ENCODE measurements at places on chromosomes 2 and 18. TPM values are rescaled to one million over a fixed set of nuclear protein-coding genes. Genes with fewer than 3 reads are reported as not detected.

The ZCCHC2 gene
- total RNA-seq, result 2.5 TPM

The LIPG gene
- total RNA-seq, result 13.7 TPM

The COL4A3 gene
- total RNA-seq, result not detected

The CNTNAP5 gene
- total RNA-seq, result not detected

The FRZB gene
- total RNA-seq, result 1.2 TPM

The KCNK3 gene
- total RNA-seq, result not detected

The EVX2 gene
- not detected for total RNA-seq

The KIF5C gene
- 0.45 TPM for total RNA-seq

The OTX1 gene
- total RNA-seq, result 0.17 TPM

The SLC4A5 gene
- under 0.01 TPM for total RNA-seq

The FBXO48 gene
- total RNA-seq, result 0.30 TPM

The GPR155 gene
- 0.74 TPM for total RNA-seq

The RTTN gene
- total RNA-seq, result 10.6 TPM

The FSHR gene
- total RNA-seq, result not detected

The TANC1 gene
- 13.1 TPM for total RNA-seq

The KYNU gene
- total RNA-seq, result 1.0 TPM

The FEV gene
- total RNA-seq, result not detected

The ZNF396 gene
- total RNA-seq, result 0.67 TPM

The PRSS56 gene
- not detected for total RNA-seq

The IL36RN gene
- not detected for total RNA-seq

The FBXO15 gene
- total RNA-seq, result 0.34 TPM

The RALB gene
- total RNA-seq, result 39.3 TPM

The DAPL1 gene
- total RNA-seq, result not detected

The COLEC12 gene
- total RNA-seq, result 14.8 TPM

The NCKAP1 gene
- total RNA-seq, result 59.6 TPM

The SP140 gene
- total RNA-seq, result 2.0 TPM

The CXCR4 gene
- total RNA-seq, result not detected

The ATP6V1C2 gene
- total RNA-seq, result not detected

The DPP4 gene
- total RNA-seq, result 5.9 TPM

The CFAP65 gene
- not detected for total RNA-seq

The DSG4 gene
- total RNA-seq, result not detected

The PKDCC gene
- 52.9 TPM for total RNA-seq

The UGT1A10 gene
- total RNA-seq, result not detected

The NBEAL1 gene
- total RNA-seq, result 6.7 TPM

The HOXD4 gene
- total RNA-seq, result not detected

The IFT172 gene
- total RNA-seq, result 18.1 TPM

The LINC00305 gene
- not detected for total RNA-seq

The COLEC11 gene
- 0.50 TPM for total RNA-seq

The GAL3ST2 gene
- total RNA-seq, result not detected

The SGPP2 gene
- 0.17 TPM for total RNA-seq

The DTNA gene
- total RNA-seq, result 8.3 TPM

The BOLL gene
- not detected for total RNA-seq

The ZBTB7C gene
- total RNA-seq, result not detected

The KIAA2012 gene
- not detected for total RNA-seq

The CAPN13 gene
- not detected for total RNA-seq

The UGT1A1 gene
- total RNA-seq, result not detected

The FAM228A gene
- total RNA-seq, result 1.5 TPM

The FABP1 gene
- total RNA-seq, result not detected

The CNGA3 gene
- not detected for total RNA-seq

The RAB1A gene
- 68.3 TPM for total RNA-seq

The CIB4 gene
- not detected for total RNA-seq

The CFC1 gene
- not detected for total RNA-seq

The C1QL2 gene
- total RNA-seq, result not detected

The PRKCE gene
- 3.7 TPM for total RNA-seq

The TLX2 gene
- 0.34 TPM for total RNA-seq

The KCNE4 gene
- total RNA-seq, result 2.0 TPM

The ARHGEF33 gene
- not detected for total RNA-seq

The CDK5R2 gene
- total RNA-seq, result not detected

The DNPEP gene
- total RNA-seq, result 42.2 TPM

All from bronchus fibroblast of lung (primary cell).